Chondrocyte (in vitro differentiated cells): ENCODE measurements at places on chromosomes 11 and 22. TPM values are rescaled to one million over a fixed set of nuclear protein-coding genes. Genes with fewer than 3 reads are reported as not detected.
A peak's percentile ranks its signal among the peaks of the same experiment; 100 is the strongest.

DNA sequence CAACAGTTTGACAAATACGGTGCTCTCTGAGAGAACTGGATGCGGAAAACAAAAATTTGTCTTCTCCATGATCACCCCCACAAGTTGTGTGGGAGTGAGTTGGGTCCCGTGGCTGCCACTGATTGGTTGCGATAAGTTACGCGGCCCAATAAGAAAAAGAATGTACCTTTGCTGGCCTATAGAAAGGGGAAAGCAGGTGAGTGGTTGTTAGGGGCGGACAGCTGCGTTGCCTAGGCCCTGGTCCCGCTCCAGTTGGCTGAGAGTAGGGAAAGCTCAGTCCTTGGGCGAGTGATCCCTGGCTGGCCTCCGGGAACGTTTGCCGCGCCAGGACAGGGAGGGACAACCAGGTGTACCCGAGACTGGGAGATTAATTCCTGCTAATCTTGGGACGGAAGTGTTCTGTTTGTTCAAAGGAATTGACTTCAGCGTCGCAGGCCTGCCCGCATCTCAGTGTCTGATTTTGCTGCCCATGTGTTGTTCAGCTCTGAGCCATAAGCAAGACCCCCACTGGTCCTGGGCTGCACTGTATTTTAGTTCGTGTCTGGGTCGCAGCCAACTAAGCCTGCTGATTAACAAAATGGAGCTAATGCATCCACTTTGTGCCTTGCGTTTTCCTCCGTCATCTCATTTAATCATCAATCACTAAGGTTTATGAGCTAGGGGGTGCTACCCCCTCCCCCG lies 773 bp upstream of the SYVN1 start:
- H3K27ac ChIP-seq = peak overlapping the region; percentile 99
- DNase-seq = peak; percentile 88
- peaks cover 25% of the 10 kb centered on the region for H3K4me1 ChIP-seq
- H3K4me3 ChIP-seq = peak overlapping the region; percentile 92
- peaks cover 3% of the 10 kb centered on the region for H3K27me3 ChIP-seq

DNA sequence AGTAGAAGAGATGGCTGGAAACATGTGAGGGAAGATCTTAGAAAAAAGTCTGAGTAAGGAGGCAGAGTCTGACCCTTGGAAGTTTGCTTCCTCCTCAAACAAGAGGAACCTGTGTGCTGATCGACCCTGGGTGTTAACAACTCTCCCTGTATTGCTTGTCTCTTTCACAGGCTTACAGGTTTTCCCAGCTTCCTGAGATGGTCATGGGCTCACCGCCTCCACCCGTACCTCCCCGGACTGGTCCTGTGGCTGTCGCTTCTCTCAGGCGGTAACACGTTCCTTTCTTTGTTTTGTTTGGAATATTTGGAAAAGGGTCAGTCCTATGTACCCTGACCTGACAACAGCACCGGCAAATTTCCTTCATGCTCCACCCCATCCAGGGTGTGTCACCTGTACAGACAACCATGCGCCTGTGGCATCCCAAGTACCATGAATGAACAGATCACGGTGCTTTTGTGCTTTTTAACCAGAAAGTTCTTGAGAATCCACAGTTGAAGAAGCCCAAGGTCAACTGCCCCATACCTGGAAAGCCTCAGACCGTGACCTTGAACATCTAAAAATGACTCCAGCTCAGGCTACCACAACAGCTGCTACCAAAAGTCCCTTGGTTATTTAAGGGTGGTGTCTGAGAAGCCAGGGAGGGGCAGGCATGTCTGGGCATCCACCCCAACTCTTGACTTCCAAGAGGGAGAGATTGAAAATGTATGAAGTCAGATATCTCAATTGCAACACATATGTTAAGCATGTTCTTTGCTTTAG lies 44.6 kb downstream of the C11orf91 start:
- no peak for DNase-seq
- peaks cover 2% of the 10 kb centered on the region for H3K36me3 ChIP-seq
- H3K4me1 ChIP-seq = peaks cover 8% of the 10 kb centered on the region
- H3K27ac ChIP-seq = no peak overlapping the region
- no peaks in the 10 kb centered on the region for H3K27me3 ChIP-seq
- no peak overlapping the region for H3K4me3 ChIP-seq

- no peaks in the 10 kb centered on the region for H3K27me3 ChIP-seq
- H3K4me3 ChIP-seq = no peak overlapping the region
- no peaks in the 10 kb centered on the region for H3K4me1 ChIP-seq
- no peak overlapping the region for H3K27ac ChIP-seq
These were observed 36.2 kb downstream of the THOC5 start for GRCh38 chr22:29517215-29517908.

- H3K4me3 ChIP-seq = no peak overlapping the region
- H3K4me1 ChIP-seq = no peaks in the 10 kb centered on the region
- H3K27ac ChIP-seq = no peak overlapping the region
- H3K27me3 ChIP-seq = no peaks in the 10 kb centered on the region
- no peak for DNase-seq
These were observed 14.1 kb downstream of the KBTBD3 start for GRCh38 chr11:106063009-106063408.

DNA sequence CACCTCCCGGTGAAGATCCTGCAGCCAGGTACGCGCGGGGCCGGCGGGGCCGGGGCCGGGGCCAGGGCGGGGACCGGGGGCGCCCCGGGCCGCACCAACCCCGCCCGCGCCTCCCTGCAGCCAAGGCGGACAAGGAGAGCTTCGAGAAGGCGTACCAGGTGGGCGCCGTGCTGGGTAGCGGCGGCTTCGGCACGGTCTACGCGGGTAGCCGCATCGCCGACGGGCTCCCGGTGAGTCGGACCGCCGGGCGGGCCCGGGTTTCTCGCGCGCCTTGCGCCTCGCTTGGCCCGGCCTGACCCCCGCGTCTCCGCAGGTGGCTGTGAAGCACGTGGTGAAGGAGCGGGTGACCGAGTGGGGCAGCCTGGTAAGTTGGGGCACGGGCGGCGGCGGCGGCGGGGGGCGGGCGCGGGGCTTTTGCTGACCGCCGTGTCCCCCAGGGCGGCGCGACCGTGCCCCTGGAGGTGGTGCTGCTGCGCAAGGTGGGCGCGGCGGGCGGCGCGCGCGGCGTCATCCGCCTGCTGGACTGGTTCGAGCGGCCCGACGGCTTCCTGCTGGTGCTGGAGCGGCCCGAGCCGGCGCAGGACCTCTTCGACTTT lies 531 bp downstream of the PIM3 start:
- H3K4me1 ChIP-seq = peaks cover 7% of the 10 kb centered on the region
- H3K36me3 ChIP-seq = peaks cover 1% of the 10 kb centered on the region
- peak overlapping the region; percentile 86 for H3K27ac ChIP-seq
- peak; percentile 86 for DNase-seq
- H3K4me3 ChIP-seq = peak overlapping the region; percentile 84
- H3K27me3 ChIP-seq = no peaks in the 10 kb centered on the region

GRCh38 chr11:32511926-32512325 lies 71.7 kb upstream of the EIF3M start:
- H3K4me1 ChIP-seq = no peaks in the 10 kb centered on the region
- H3K27ac ChIP-seq = no peak overlapping the region
- no peak overlapping the region for H3K4me3 ChIP-seq
- H3K36me3 ChIP-seq = no peaks in the 10 kb centered on the region
- DNase-seq = no peak

DNA sequence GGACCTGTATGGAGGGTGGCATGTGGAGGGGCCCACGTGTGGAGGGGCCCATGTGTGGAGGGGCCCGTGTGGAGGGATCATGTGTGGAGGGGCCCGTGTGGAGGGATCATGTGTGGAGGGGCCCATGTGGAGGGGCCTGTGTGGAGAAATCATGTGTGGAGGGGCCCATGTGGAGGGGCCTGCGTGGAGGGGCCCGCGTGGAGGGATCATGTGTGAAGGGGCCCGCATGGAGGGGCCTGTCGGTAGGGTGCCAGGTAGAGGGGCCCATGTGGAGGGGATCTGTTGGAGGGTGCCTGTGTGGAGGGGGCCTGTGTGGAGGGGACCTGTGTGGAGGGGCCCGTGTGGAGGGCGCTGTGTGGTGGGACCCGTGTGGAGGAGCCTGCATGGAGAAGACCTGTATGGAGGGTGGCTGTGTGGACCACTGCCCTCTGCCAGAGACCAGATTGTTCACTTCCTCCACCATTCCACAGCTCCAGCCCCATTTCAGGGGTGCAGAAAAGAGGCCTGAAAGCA lies 47.0 kb downstream of the IGLL5 start:
- DNase-seq = peak; percentile 82
- H3K4me3 ChIP-seq = no peak overlapping the region
- H3K36me3 ChIP-seq = no peaks in the 10 kb centered on the region
- H3K4me1 ChIP-seq = no peaks in the 10 kb centered on the region
- H3K27me3 ChIP-seq = peaks cover 21% of the 10 kb centered on the region
- H3K27ac ChIP-seq = no peak overlapping the region

DNA sequence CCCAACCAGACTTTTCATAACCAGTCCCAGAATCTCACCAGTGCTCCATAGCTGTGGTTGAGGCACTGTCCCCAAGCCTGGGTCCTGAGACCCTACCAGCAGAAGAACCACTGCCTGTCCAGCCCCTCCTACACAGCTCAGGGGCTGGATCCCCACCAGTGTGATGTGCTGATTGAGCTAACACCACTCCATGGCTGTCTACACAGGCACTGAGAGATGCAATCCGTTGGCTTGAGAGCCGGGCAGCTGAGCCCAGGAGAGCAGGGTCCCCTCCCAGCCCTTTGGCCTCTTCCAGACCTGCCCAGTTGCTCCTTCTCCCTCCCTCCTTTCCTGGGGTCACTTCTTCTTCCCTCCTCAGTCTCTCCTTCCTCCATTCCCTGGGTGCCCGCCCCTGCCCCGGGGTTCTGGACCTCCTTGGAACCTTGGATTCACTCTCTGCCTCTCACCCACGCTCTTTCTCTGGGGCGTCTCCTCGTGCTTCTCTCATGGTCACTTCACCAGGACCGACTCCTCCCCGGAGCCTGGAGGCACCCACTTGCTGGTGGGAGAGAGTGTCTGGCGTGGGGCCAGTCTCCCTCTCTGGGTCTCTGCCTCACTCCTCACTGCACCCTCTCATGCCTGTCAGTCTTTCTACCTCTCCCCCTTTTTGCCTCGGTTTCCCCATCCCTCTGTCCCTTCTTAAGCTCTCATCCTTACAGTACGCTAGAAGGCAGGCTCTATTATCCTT lies 706 bp upstream of the SCYL1 start:
- peaks cover 10% of the 10 kb centered on the region for H3K36me3 ChIP-seq
- peaks cover 42% of the 10 kb centered on the region for H3K4me1 ChIP-seq
- H3K27ac ChIP-seq = peak overlapping the region; percentile 36

DNA sequence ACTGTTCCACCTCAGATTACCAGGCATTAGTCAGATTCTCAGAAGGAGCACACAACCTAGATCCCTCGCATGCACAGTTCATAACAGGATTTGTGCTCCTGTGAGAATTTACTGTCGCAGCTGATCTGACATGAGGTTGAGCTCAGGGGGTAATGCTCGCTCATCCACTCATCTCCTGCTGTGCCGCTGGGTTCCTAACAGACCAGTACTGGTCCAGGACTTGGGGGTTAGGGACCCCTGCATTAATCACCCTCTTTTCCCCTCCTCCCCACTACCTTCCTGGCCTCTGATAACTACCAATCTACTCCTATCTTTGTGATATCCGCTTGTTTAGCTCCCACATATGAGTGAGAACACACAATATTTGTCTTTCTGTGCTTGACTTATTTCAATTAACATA lies 83.5 kb upstream of the FSHB start:
- no peak overlapping the region for H3K4me3 ChIP-seq
- H3K27me3 ChIP-seq = peaks cover 29% of the 10 kb centered on the region
- H3K36me3 ChIP-seq = no peaks in the 10 kb centered on the region
- H3K4me1 ChIP-seq = no peaks in the 10 kb centered on the region
- no peak overlapping the region for H3K27ac ChIP-seq
- DNase-seq = no peak

DNA sequence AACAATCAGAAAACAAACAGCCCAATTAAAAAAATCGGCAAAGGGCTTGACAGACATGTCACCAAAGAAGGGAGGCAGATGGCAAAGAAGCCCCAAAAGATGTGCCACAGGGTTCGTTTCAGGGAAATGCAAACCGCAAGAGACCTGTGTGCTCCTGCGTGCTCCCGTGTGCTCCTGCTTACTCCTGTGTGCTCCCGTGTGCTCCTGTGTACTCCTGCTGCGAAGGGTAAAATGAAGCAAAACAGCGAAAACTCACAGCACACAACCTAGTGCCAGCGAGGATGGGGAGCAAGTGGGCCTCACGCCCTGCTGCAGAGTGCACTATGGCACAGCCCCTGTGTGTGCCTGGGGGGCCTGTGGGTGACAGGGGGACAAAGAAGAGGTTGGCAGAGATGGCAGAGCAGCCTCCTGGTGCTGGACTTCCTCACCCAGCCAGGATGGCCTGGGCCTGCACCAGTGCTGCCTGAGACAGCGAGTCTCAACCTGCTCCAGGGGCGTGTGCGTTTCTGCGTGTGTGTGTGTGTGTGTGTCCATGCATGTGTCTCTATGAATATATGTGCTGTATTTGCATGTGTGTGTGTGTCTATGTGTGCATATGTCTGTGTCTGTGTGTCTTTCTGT lies 14.0 kb downstream of the ASCL2 start:
- DNase-seq = no peak
- H3K27ac ChIP-seq = no peak overlapping the region
- no peak overlapping the region for H3K4me3 ChIP-seq

Gene KRTAP5-7
- total RNA-seq = not detected in 3 replicates
